Endodermal cell (in vitro differentiated cells): ENCODE measurements at places on chromosomes 11 and 22. TPM values are rescaled to one million over a fixed set of nuclear protein-coding genes. Genes with fewer than 3 reads are reported as not detected.
A peak's percentile ranks its signal among the peaks of the same experiment; 100 is the strongest.

FGF4 gene
- total RNA-seq, result 3.5 TPM in 2 replicates

VSTM5 gene
- total RNA-seq, result 0.41 and 0.75 TPM in 2 replicates

SHANK2 gene
- 22.3 to 33.2 TPM (median 25.8 TPM) in 3 replicates for total RNA-seq

PGA5 gene
- 0.59 and 0.75 TPM in 2 replicates for total RNA-seq

TMEM191B gene
- total RNA-seq, result 2.4 and 3.6 TPM in 2 replicates

TRIM51 gene
- total RNA-seq, result not detected in 3 replicates

GRCh38 chr11:57353446-57353845 is 15.3 kb downstream of the P2RX3 start:
- DNase-seq, result no peak

- DNase-seq, result no peak
These were observed 56.6 kb upstream of the FDX1 start for GRCh38 chr11:110373051-110373702.

DNA sequence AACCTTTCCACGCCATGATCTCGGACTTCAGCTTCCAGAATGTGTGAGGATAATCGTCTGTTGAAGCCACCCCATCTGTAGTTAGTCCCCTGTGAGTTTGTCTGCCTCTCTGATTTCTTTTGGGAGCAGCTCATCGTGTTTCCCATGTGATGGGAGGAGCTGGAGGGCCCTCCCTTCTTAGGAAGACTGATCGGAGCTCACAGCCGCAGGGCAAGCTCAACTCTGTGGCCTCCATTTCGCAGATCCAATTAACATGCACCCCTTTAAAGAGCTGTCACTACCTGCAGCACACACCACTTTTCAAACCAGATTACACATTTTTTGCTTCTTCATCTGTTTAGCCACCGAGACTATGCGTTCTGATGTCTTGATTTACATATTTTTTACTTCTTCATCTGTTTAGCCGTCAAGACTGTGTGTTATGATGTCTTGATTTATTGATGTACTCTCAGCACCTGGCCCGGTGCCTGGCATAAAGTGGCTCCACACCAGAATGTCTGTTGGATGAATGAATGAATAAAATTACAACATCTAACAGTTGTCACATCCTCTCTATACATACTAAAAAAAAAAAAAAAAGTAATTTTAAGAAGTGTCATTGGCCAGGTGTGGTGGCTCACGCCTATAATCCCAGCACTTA is 14.9 kb upstream of the PPFIA1 start:
- no peak for DNase-seq

DNA sequence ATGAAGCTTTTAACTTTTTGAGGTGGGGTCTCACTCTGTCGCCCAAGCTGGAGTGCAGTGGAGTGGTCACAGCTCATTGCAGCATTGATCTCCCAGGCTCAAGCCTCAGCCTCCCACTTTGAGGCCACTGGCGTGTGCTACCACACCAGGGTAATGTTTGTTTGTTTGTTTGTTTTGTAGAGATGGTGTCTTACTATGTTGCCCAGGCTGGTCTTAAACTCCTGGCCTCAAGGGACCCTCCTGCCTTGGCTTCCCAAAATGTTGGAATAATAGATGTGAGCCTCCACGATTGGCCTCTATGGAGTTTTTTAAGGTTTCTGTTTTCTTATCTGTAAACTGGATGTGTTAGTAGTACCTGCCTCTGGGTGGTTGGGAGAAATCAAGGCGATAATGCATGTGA is 41.4 kb downstream of the MED15 start:
- no peak for DNase-seq

DNA sequence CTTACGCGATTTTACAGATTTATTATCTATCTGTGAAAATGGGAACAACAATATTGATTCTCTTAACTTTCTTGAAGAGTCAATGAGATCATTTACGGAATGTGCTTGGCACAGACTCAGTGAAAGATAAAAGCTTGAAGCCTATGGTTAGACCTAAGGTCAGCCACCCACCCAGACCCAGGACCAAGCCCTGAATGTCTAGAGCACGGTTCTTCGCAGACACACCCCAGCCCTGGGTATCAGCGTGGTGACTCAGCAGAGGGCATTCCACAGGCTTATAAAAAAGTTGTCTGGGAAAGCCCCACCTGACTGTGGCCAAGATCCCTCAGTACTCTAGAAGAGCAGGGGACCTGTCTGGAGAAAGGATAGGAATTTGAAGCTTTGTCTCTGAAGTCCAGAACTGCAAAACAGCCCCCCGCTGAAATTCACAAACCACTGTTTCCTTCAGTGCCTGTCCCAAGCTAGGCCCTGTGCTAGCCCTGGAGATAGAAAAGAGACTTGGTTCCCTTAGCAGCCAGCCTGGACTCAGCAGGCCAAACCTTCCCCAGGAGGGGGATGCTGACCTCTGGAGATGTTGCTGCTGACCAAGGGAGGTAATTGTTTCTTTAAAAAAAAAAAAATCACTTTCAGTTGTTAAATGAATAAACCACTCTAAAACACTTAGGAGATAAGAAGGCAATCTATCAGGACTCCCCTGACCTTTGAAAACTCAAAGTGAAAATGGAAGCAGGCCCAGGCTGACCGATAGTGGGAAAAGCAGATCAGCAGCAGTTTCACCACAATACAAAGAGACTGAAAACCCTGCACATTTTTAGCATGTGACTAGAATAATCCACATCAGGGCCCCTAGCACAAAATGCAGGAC is 114.0 kb downstream of the ABTB2 start:
- peak; percentile 69 for DNase-seq

DNA sequence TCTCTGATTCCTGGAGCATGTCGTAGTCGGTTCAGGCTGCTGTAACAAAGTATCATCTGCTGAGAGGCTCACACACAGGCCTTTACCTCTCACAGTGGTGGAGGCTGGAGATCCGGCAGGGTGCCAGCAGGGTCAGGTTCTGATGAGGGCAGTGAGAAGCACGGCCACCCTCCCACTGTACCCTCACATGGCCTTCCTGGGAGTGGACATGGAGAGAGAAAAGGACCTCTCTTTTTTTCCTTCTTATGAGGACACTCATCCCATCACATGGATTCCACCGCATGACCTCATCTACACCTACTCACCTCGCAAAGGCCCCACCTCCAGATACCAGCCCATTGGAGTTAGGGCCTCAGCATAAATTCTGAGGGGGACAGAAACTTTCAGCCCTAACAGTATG is 99.5 kb downstream of the BCR start:
- DNase-seq, result no peak

DNA sequence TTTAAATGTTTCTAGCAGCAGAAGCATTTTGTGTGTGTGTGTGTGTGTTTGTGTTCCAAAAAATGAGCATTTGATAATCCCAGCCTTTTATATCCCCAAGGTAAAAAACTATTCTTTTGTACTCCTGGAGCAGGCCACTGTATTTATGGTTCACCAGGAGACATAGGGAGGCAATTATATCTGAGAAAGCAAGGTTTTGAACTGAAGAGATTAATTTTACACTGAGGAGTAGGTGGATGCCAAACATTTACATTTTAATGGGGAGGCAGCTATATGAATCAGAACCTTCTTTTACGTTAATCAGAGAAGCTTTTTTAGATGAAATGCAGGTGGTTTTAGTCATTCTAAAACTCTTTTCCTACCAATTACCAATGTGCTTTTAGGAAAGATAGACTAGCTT is 1374.0 kb upstream of the TENM4 start:
- DNase-seq, result no peak

DNA sequence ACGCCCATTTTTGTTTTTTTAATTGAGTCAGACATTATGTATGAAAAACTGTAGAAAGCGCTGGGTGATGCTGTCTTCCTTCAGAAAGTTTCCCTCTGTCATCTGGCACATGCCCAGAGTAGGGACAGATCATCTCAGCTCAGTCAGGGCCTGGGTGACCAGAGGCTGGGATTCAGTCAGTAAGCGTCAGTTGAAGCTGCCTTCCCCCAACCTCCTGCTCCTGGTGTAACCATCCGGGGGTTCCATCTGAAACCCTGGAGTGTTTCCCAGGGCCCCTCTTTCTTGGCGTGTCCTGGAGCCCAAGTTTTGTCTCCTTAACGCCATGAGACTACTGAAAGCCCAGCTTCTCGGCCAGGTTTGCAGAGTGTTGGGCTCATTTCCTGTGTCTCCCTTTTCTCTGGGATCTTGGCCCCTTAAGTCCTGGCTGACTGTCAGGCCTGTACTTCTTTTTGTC is 10.7 kb downstream of the PPFIA1 start:
- no peak for DNase-seq
